Liver (tissue), 10 donors: ENCODE measurements at places on chromosomes 1 and 21. TPM values are rescaled to one million over a fixed set of nuclear protein-coding genes. Genes with fewer than 3 reads are reported as not detected.

The ZNF648 gene
- 0.14 TPM for total RNA-seq

The TNNT2 gene
- 0.28 TPM for total RNA-seq

The CRABP2 gene
- total RNA-seq, result 0.14 TPM

The CLEC20A gene
- total RNA-seq, result not detected

The AMPD1 gene
- not detected for total RNA-seq

The NTMT2 gene
- not detected for total RNA-seq

The PRAMEF20 gene
- total RNA-seq, result not detected

The BRINP3 gene
- not detected for total RNA-seq

The OMA1 gene
- 31.0 TPM for total RNA-seq

The DNAJC8 gene
- 23.9 TPM for total RNA-seq

DNA sequence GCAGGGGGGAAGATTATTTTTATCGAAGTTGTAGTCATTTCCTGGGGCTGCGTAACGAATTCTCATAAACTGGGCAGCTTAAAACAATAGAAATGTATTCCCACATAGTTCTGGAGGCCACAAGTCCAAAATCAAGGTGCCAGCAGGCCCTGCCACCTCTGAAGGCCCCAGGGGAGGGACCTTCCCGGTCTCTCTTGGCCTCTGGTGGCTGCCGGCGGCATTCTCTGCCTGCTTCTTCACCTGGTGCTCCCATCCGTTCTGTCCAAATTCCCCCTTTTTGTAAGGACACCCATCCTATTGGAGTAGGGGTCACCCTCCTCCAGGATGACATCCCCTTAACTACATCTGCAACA, 92.8 kb downstream of the PDE9A start:
- DNase-seq, result no peak

- DNase-seq, result no peak
These were observed 12.5 kb upstream of the AHDC1 start for GRCh38 chr1:27616441-27616840.

DNA sequence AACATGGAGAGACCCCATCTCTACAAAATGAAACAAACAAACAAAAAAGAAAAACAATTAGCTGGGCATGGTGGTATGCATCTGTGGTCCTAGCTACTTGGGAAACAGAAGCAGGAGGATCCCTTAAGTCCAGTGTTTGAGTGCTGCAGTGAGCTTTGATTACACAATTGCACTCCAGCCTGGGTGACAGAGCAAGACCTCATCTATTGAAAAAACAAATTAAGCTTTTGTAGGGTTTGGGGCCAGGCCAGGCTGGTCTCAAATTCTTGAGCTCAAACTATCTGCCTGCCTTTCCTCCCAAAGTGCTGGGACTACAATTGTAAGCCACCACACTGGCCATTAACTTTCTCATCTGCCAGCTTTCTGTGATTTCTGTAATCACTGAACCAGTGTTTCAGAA, 27.2 kb downstream of the NIPAL3 start:
- DNase-seq, result no peak

DNA sequence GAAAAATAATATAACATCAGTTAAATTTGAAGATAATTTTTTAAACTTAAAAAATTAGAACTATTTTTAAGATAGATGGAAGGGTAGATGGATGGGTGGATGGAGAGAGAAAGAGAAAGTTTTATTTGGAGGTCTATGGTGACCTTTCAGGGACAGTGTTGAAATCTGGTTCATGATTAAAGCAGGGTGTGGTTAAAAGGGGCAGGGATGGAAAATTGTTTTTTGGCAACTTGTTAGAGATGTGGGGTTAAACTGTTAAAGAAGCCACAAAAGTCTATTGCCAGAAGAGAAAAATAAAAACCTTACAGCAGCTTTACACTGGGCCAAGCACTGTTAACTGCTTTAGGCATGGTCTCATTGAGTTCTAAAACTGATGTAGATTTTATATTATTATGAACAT, 134.9 kb upstream of the GORAB start:
- no peak for DNase-seq

- DNase-seq, result no peak
These were observed 15.8 kb upstream of the CCDC190 start for GRCh38 chr1:162876751-162877150.

GRCh38 chr1:21743476-21743875, 39.5 kb downstream of the USP48 start:
- DNase-seq, result no peak

DNA sequence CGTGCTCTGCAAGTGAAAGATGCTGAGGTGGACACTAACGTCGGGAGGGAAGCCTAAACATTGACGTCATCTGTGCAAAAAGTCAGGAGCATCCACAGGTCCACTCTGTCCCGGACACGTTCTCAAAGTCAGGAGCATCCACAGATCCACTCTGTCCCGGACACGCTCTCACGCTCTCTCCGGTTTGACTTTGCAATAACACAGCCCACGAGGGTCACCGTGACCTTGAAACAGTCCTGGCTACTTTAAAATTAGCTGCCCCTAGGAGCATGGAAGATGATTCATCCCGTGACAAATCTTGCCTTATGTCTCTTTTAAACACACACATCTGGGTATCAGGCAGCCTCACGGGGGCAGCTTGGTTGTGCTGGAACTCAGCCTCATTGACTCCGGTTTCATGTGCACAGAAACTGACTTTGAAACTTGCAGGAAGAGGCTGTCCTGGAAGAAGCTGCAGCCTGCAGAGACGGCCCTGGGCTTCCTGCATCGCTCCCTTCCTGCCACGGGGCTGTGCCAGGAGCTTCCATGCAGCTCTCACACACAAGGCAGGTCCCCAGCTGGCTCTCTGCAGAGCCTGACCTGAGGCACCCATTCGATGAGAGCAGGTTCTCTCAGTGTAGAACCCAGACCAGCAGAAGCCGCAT, 18.1 kb upstream of the COL18A1 start:
- no peak for DNase-seq

DNA sequence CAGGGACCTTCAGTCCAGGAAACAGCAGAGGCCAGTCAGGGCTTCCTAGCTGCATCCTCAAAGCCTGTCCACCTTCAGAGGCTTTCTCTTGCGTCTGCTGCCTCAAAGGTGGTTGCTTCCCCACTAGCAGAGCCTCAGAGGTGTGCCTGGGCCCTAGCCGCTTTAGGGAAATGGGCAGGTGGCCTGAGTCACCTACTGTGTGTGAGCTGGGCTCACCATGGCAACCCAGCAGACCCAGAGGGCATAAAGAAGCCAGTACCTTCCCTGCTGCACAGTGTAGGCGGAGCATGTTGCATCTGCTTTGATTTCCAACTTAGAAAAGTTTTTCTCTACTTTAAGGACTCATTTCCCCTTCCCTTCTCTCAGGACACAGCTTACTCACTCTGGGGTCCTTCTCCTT, 12.5 kb downstream of the SLC9A1 start:
- DNase-seq, result no peak

- DNase-seq, result peak; percentile 73
These were observed at the start of gene CDK18 for GRCh38 chr1:205504311-205505075. Gene CDK18, plus strand, starts transcription at chr1:205504669. Its CDS starts 18,499 bp downstream, at chr1:205523168.

- DNase-seq, result no peak
These were observed 157.6 kb downstream of the PGBD5 start for GRCh38 chr1:230268371-230269170.

- DNase-seq, result no peak
These were observed 28.1 kb downstream of the AHDC1 start for GRCh38 chr1:27575840-27576331.

GRCh38 chr1:31234870-31235269, 4.8 kb downstream of the NKAIN1 start:
- no peak for DNase-seq

- DNase-seq, result no peak
These were observed 441.5 kb downstream of the PLA2G4A start for GRCh38 chr1:187270256-187270655.

DNA sequence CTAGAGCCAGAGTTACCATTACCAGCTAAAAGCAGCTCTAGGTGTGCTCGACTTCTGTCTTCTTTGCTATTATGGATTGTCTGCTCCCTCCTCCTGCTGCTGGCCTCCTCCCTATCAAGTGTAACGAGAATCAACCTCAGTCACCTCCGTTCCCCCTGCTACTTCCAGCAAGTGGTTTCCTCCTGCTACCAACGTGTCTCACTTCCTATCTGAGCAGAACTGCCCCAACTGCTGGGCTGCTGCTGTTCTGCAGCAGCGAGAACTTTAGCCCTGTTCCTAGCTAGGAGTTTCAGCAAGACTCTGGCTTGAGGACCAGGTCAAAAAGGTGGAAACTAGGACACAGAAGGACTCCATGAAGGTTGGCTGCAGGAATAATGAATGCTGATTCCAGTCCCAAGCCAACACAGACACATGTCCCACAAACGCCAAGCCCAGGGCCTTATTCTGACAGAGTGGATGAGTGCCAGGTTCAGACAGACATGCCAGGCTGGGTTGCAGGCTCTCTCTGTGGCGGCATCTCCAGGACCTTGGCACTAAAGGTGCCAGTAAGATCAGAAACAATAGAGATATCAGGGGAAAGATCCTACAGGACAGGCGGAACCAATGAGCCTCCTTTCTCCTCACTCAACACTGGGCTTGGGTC, 46.9 kb downstream of the CD34 start:
- no peak for DNase-seq

DNA sequence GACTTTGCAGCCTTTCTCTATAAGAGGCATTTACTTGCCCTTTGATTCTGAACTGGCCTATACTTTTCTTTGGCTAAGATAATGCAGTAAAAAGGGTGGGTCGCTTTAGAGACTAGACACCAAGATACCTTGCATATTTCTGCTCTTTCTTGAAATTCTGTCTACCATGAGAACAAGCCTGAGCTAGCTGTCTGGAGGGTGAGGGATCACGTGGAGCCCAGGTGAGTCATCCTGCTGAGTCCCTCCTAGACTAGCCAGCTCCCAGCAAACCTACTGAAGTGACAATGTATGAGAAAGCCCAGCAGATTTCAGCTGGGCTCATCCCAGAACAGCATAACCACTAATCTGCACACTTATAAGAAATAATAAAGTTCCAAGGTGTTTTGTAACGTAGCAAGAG, 408.0 kb upstream of the KAZN start:
- no peak for DNase-seq

- DNase-seq, result no peak
These were observed 41.3 kb upstream of the UHMK1 start for GRCh38 chr1:162456323-162456722.

GRCh38 chr1:207670192-207670591, 25.3 kb downstream of the CR1L start:
- DNase-seq, result no peak

GRCh38 chr1:87170157-87170556, 158.5 kb upstream of the LMO4 start:
- no peak for DNase-seq

DNA sequence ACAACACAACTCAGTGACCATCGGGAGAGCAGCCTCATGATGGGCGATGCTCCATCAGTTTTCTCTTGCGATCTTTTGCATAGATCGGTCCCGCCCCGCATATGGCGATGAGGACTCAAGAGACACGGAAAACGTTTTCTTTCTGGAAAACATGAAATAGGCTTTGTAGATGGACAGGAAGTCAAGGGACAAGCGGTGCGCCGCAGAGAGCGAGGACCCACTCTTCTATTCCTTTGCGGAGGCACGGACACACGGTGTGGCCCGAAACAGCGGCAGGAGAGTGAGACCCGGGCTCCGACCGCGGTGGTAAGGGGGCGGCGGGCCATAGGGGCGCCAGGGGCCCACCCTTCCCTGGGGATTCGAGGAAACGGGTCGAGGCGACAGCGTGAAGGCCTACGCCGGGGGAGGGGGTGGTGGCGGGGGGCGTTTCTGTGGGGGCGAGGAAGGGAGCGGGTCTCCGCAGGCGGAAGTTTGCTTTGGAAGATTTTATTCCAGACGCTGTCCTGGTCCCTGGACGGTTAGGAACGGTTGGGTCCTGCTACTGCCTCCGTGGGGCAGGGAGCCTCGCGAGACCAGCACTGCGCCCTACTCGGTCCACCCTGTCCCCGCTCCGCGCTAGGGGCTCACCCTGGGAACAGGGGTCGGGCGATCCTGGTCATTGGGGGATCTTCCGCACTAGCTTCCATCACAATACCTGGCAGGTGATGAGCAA, 796 bp upstream of the TDRKH start:
- DNase-seq, result no peak

DNA sequence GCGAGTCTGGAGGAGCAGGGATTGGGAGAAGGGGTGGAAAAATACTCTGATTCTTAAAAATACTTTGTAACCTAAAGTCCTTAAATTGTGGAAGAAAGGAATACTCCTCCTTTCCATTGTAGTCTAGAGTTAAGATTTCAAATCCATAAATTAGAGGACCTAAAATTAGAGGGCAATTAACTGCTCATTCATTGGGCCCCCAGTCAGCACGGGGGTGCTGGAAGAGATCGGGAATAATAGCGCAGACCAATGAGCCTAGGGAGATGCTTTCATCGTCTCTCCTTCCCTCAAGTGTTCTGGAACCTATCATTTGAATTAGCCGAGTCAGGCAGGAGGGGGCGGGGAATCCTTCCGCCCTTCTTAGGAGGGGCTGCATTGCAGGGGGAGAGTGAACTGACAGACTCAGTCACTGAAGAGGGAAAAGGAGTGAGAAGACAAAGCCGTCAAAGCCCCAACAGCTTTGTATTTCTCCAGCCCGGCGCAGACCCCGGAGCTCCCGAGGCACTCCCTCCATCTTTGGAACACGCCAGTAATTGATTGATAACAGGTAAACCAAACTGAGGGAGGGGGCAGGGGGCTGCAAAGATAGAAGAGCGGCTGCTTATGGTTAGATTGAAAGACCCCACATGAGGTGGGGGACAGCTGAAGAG, at the start of gene MLLT11:
MLLT11 (plus strand) TSS at position 391 of the 650 bp plus-strand sequence. CDS start 6,828 bp downstream, outside the sequence.
- no peak for DNase-seq

- no peak for DNase-seq
These were observed 29.0 kb downstream of the TRIM45 start for GRCh38 chr1:117092594-117092993.
